ENCODE measurements at places on chromosomes 2 and 18.

DNA sequence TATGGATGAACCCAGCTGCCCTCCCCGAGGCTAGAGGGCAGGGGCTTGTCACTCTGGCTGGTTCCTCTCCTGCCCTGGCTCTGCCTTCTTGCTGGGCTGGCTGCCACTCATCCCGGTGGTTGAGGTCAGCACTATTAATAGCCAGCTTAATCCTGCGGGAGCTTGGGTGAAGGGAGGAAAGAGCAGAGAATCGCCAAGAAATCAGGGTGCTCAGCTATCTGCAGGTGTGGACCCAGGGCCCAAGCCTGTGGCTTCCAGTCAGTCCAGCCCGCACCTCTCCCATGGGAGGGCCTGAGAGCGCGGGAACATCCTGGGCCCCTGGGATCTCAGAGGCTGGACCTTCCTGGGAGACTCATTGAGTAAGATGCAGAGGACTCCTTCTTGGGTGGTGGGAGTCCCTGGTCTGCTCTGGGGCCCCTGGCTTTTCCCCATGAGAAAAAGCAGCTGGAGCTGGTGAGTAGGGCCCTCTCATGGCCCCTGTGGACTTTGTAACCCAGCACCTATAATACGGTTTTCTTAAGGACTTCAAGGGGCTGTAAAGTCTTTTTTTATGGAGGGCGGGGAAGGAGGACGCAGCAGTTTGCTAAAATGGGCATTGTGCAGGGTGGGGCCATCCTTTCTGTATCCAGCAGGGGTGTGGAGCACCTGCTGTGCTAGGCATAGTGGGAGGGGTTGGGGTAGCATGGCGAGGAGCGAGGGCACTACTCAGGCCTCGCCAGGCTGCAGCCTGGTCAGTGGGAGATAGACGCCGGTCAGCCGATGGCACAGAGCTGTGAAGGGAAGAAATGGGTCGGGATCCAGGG, 27.4 kb upstream of the CNNM3 start:
- peak; percentile 29 for DNase-seq

DNA sequence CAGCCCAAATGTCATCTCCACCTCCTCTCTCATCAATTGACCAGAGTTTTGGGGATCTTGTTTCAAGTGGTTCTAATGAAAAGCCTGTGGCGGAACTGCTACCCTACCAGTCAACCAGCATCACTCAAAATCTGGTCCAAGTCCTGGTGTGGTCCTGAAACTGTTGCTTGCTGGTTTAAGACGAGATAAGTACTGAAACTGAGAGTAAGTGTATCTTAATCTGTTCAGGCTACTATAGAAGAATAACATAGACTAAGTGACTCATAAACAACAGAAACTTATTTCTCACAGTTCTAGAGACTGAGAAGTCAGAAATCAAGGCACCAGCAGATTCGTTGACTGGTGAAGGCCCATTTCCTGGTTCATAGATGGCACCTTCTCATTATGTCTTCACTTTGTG, 879 bp upstream of the GALNT5 start:
- DNase-seq: peak; percentile 27

- DNase-seq: peak; percentile 66
Measured at GRCh38 chr2:223930103-223930976, 14.8 kb downstream of the WDFY1 start.

- DNase-seq: peak; percentile 75
Measured at GRCh38 chr2:142290931-142291330, 160.1 kb upstream of the LRP1B start.

- no peak for DNase-seq
Measured at GRCh38 chr18:78526923-78527711, 452.5 kb upstream of the SALL3 start.

DNA sequence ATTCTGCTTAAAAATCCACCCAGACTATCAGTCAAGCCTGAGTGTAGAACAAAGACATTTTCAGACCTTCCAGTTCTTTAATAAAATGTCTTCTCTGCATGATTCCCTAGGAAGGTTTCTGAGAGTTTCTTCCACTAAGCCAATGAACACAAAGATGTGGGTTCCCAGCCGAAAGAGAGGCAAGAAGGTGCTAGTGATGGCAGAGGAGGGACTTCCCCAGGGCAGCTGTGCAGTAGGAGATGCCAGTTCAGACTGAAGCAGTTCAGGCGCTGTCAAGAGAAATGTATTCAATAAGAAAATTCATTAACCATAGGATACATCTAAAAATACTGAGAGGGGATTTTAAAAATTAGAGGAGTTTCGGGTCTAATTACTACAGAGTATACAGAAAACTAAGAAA, 83.3 kb downstream of the RND3 start:
- no peak for DNase-seq

GRCh38 chr2:174527959-174528358, 41.1 kb upstream of the GPR155 start:
- no peak for DNase-seq

DNA sequence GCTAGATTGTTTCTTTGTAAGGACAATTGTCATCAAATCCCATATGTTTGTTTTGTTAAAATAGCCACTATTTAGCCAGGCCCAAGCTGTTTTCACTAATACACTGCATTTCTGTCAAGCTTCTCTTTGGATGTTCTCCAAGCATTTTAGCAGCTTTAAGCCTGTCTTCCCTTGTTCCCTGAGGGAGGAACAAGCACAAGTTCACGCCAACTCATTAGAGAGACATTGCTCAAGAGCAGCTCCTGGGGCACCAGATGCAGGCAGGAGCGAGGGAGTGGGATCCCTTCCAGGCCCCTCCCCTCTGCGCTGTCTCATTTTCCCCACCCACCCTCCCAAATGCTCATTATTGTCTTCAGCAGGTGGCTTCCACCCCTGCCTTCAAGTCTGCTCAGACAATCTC, 32.6 kb upstream of the PPP3R1 start:
- DNase-seq: peak; percentile 65

DNA sequence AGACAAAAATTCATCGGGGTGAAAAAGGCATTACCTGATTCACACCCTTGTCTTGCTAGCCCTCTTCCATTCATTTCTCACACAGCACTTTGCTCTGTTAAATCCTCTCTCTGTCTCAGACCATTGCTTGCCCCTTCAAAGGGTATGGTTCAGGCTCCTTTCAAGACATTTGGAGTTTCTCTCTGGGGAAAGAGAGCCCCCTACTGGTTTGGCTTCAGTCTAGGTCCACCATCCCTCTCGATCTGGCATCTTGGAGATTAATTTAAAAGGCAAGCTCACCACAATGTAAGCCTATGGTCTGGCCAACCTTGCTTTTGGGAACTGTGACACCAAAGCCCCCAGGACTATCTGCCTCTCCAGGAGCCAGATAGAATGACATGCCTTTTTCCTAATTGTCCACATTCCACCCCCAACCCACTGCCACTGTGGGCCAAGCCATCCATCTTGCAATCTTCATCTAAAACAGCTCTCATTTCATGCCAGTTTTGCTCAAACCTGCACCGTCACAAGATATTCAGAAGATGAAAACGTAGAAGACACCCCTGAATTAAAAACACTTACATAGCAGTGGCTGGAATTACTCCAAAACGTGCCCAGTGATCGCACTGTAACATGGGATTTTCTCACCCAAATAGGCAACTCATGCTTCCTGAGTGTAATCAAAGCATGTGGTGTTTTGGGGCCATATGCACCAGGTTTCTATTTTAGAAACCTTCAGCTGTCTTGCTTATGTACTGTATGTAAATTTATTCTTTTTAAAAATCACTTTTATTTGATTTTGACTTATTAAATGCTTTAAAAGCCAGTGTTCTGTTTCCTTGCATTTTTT, 93.9 kb downstream of the FARSB start:
- peak; percentile 51 for DNase-seq

GRCh38 chr2:44245083-44245861, 30.0 kb upstream of the SLC3A1 start:
- DNase-seq: no peak

DNA sequence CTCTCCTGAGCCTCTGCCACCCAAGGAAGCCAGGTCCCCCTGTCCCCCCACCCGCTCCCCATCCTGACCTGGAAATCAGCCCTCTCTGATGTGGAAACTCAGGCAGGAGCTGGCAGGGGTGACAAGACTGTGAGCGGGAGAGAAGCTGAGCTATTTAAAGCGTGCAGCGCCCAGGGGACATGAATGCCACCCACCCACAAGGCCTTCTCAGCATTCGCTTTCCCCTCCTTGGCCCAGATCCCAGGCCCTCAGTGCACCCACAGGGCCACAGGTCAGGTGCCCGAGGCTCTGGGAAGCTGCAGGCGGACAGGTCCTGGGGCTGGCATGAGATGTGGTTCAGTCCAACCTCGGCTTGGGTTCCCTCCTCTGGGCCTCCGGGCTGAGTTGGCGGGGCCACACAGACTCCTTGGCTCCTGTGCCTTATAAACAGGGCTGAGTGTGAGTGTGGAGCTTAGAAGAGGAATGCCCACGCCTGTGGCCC, 168.3 kb downstream of the SMAD7 start:
- no peak for DNase-seq

- no peak for DNase-seq
Measured at GRCh38 chr2:165617741-165618481, 148.4 kb downstream of the CSRNP3 start.
